Stimulated activated CD8-positive, alpha-beta memory T cell treated with anti-CD3 and anti-CD28 coated beads, Interleukin-4, amount 100 ng/mL, for 4 hours (primary cell): ENCODE measurements at places on chromosomes 6 and 20.

- no peak for DNase-seq
Observed at GRCh38 chr6:52562911-52563310, 13.9 kb downstream of the TRAM2 start.

- DNase-seq, result no peak
Observed at GRCh38 chr20:6401893-6402557, 279.2 kb upstream of the FERMT1 start.

DNA sequence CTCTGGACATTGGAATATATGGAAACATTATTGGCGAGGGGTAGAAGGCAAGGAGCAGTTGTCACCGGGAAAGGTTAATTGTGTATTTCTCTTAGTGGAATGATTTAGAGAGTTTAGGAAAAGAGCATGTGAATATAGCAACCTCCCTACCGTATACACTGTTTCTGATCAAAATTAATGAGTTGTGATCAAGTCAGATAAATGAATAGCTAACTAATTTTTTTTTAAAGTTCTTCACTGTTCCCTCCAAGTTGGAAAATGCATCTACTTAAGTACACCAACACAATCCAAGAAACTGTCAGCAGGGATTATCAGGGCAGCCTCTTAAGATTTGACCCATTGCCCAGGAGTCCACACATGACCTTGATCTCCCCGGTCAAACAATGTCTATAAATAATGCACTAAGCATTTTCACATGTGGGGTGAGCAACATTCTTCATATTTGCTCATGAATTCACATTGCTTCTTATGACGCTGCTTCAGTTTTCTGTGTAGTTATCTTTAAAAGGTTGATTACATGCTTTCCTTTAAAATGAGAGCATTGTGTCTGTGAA, 680.8 kb upstream of the NRSN1 start:
- no peak for DNase-seq

GRCh38 chr6:80527552-80528052, 421.1 kb downstream of the BCKDHB start:
- no peak for DNase-seq

DNA sequence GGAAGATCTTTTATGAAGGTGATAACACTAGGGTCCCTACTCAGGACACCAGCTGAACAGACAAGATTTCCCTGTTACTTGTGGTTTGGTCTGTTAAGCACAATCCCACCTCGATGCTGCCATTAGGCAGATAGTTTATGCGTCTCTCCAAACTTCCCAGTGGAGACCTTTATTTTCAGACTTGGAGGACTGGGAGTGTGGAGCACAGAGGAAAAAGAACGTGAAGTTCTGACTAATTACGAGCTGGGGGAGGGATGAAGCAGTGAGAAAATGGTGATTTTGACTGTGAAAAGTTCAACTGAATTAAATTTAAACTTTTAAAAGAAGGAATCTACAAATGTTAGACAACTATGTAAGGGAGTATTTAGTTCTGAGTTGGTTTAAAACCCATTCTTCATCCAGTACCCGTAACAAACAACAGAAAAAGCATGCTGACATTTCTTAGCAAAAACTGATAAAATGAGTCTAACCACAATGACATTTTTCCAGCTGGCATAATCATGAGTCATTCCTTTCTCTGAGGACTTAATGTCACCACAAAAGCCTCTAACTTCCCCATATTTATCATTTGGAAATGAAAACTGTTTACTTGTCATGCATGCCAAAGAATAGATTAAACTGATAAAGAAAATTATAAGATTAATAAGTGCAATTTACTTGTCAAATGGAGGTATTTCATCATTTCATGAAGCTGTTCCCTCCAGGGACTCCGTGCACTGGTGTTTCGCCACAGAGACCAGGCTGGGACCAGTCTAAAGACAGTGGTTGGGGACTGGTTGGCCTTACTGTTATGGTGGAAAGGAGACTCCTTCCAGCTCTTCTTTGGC, 113.3 kb upstream of the SSTR4 start:
- no peak for DNase-seq

DNA sequence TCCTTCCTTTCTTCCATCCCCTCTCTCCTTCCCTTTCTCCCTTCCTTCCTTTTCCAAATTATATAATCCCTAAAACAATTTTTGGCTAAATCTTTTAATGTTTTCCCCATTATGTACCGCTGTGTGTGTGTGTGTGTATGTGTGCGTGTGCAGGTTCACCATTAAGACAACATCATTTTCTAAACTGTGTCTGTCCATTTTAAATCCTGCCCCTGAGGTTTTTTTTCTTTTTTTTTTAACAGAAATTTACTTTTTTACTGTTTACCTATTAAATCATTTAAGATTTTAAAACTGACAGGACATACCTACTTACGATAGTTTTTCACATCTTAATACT, 366.3 kb upstream of the EPHA7 start:
- no peak for DNase-seq

DNA sequence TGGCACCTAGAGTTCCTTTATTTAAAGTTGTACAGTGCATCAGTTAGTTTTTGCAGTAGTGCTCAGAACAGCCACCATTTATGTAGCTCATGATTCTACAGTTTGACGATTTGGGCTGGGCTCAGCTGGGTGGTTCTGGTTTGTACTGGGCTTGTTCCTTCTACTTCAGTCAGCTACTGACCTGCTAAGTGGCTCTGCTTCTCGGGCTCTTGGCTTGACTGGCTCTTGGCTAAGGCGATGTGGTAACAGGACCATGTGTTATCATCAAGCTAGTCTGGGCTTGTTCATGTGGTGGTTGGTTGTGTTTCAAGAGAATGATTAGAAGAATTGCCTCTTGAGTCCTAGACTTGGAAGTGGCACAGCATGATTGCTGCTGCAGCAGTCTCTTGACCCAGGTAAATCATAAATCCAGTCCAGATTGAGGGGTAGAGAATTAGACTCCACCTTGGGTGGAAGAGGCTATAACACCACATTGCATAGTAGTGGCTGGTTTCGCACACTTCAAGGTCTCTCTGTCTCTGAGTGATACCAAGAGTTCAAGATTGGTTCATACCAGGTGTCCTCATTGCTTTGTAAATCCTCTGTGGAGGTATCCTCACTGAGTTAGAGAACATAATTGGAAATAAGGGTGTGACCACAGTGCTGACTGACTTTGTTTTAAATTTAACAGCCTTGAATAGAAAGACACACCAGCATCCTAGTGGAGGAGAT, 253.0 kb downstream of the ARID1B start:
- no peak for DNase-seq

DNA sequence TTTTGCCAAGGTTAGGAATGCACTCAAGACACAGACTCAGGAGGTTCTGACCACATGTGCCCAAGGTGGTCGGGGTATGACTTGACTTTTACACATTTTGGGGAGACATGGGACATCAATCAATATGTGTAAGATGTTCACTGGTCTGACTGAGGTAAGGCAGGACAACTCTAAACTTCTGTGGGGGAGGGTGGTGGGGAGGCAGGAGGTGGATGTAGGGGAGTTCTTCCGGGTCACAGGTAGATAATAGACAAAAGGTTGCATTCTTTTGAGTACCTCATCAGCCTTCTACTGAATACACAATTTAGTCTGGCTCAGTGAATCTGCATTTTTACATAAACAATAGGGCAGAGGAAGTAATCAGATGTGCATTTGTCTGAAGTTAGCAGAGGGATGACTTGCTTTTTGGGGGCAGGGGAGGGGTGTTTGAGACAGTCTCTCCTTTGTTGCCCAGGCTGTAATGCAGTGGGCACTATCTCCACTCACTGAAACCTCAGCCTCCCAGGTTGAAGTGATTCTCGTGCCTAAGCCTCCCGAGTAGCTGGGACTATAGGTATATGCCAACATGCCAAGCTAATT, 10.9 kb downstream of the ECHDC1 start:
- DNase-seq, result no peak

DNA sequence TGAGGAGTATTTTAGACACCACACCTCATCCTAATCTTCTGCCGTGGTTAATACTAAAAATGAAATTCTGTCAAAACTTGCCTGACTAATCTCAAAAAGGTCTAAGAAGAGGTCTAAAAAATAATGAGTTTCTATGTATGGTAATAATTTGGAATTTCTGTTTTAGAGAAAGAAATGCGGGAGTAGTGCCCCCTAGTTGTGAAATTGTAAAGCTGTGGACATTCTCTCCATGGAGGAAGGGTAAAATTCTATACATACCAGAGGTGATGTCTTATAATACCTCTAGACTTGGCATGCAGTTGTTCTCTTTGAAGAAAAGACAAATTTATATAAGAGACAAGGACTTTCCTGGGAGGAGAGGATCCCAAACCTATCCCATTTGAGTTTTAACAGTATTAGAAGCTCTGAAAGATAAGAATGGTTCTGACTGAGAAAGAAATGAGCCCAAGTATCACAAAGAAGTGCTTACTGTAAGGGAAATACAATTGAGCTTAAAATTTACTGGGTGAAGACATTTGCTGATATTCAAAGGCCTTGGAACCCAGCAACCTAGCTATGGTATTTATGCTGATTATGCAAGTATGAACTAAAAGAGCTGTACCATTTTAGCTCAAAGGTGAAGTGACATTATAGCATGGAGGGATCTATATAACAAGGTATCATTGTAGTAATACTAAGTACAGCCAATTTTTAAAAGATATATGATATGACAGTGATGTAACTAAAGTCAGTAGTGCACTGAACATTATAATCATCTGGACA, 5.1 kb upstream of the EPHA7 start:
- DNase-seq, result no peak

DNA sequence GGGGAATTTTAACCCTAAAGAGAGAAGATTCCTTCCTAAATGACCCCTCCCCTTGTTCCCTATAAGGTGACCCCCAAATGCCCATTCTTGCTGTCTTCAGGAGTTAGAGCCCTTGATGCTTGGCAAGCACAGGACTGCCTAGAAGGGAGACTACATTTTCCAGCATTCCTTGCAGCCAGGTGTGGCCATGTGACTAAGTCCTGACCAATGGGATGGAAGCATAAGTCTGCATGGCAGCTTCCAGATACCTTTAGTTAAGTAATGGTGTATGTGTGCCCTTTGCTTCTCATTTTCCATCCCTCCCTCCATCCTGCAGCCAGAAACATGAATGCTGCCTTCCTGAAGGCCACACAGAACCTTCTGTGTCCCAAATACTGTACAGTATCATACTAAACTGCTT, 5.5 kb downstream of the BFSP1 start:
- no peak for DNase-seq

GRCh38 chr20:16457514-16457913, 115.7 kb downstream of the KIF16B start:
- no peak for DNase-seq

GRCh38 chr6:134925800-134926199, 24.1 kb downstream of the ALDH8A1 start:
- no peak for DNase-seq

DNA sequence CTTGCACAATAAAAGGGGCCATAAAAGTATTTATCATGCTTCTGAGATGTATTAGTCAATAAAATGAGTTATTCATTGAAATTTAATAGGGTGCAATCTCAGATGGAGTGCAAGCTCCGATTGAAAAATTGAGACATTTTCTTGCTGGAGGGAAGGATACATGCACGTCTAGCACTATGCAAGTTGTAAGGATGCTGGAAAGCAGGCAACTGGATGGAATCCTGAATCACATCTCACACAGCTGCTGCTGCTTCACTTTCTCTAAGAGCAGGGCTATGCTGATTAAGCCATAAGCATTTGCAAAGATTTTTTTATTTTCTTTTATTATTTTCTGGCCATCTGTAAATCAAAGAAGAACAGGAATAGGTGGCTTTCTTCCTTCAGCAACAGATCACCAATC, 308.8 kb upstream of the EPHA7 start:
- DNase-seq, result no peak

GRCh38 chr6:47308198-47308517, 1.5 kb downstream of the TNFRSF21 start:
- DNase-seq, result no peak

- no peak for DNase-seq
Observed at GRCh38 chr6:119240257-119241110, 109.1 kb downstream of the MAN1A1 start.

DNA sequence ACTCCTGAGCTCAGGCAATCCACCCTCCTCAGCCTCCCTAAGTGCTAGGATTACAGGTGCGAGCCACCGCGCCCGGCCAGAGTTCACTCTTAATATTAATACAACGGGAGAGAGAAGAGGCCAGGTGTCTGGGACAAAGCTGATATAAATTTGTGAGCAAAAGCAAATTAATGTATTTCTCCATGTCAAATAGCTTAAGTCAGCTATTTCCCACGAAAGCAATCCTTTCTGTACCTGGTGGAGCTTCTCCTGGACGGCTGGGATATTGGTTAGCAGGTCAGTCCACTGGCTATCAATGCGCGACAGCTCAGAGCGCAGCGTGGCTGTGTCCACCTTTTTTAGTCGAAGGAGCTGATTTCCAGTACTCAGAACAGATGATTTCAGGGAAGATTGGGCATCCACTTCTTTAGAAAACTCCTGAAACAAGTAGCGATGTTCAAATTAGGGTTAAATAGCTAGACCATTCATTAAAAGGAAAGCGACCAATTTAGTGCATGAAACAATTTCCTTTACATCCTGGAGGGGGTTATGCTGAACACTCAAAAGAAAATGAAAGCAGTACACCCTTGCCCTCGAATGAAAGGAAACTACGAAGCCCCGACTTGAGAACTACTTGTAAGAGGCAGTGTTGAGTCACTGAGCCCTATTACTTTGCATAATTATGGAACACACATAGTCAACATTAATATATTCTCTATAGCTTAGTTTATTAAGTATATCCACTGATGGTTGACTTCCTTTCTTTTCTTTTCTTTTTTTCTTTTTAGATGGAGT, 403.4 kb downstream of the SYNE1 start:
- DNase-seq, result no peak

DNA sequence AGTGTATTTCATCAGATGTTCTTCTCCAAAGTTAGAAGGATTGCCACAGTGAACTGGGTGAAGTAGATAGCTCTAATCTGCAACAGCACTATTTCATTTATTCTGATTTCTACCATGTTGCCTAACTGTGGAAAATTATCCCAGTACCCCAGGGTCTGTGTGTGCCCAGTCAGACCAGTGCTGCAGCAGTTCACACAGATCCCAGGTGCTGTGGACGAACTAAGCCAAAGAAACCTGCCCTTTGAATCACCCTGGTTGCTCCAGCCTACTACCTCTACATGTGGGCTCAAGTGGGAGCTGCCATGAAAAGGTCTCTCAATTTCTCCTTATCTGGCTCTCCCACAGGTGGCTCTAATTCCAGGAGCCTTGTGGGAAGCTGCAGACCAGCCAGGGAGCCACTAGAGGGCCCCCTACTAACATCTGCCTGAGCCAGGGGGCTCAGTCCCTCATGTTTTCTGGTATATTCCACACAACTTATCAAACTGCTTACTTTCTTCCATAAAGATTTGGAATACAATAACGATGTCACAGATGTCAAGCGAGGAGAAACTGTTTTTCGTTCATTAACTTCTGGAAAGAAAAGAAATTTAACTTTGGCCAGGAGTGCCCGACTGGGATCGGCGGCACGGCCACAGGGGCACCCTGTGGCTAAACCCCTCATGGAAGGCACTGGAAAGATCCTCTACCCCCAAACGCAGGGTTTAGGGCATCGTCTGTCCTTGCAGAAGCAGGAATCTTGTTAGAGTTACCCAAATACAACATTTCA, 31.6 kb upstream of the LY86 start:
- DNase-seq, result no peak

- no peak for DNase-seq
Observed at GRCh38 chr6:139297921-139298320, 6.1 kb upstream of the TXLNB start.
